Left colon (tissue), 2 donors: ENCODE measurements at places on chromosomes 7 and 10. TPM values are rescaled to one million over a fixed set of nuclear protein-coding genes. Genes with fewer than 3 reads are reported as not detected.

Gene CLCN1
- total RNA-seq = not detected

Gene RPEL1
- not detected for total RNA-seq

Gene NRG3
- total RNA-seq = 0.18 TPM

Gene TFPI2
- 0.47 TPM for total RNA-seq

Gene CHN2
- total RNA-seq = 32.9 TPM

Gene CRTAC1
- total RNA-seq = 1.5 TPM

Gene GLI3
- 8.2 TPM for total RNA-seq

Gene TMEM270
- total RNA-seq = not detected

Gene WDR86
- 0.85 TPM for total RNA-seq

Gene EEPD1
- total RNA-seq = 10.2 TPM

Gene CPA2
- 1.7 TPM for total RNA-seq

Gene ARMC3
- not detected for total RNA-seq

Gene MOGAT3
- total RNA-seq = 62.4 TPM

Gene KIAA1549
- total RNA-seq = 3.3 TPM

Gene SYT15
- total RNA-seq = 2.2 TPM
